CD4-positive, alpha-beta T cell treated with Interleukin-12 subunit alpha and Interleukin-12 subunit beta, for 1 hour (primary cell): ENCODE measurements at places on chromosomes 3 and 15.

DNA sequence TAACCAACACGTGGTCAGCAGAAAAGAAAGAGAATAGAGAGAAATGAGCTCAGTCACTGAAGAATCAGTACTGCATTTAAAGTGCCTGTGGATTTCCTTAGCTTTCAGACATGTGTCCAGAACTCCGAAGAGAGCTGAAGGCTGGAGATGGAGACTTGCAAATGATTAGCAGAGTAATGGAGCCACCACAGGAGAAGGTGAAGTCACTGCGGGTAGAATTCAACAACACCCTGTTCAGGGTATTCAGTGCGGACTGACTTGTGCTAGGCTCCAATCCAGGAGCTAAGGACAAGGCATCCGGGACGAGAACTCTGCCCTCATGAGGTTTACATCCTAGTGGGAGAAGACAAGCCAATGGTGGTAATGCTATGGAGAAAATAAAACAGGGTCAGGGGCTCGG is 4.2 kb downstream of the EIF4E3 start:
- no peak for DNase-seq

GRCh38 chr3:186413615-186414415 is 51.8 kb upstream of the DGKG start:
- peak; percentile 4 for DNase-seq

GRCh38 chr3:111720681-111721380 is 125.7 kb upstream of the ZBED2 start:
- no peak for DNase-seq

DNA sequence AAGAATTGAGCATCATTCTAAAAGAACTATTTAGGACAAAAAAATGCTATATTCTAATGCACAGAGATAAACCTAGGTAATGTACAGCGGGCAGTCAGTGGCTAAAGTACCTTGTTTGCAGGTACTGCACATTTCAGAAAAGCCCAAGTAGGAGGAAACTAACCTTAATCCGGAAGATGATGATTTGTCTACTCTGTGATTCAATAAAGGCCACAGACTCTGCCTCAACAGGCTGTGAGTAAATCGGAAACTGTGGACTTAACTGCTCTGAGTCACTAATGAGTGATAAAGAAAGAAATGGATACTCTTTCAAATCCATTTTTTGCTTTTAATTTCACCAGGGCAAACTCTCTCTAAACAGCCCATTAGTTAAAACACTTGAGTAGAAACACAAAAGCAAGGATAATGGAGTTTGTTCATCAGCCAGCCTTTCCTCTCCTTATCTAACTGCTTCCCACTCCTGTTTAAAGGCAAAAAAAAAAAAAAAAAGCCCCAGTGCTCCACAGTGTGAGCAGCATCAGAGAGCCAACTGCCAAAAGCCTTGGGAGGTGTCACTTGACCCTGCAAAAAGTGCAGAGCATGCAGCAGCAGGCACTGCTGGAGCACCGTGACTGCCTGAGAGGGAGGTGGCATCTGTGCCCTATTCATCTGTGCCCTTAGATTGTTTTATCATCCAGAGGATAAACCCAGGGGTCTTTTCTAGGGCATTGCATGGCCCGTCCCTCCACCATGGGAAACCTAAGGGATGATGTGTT is 187.7 kb downstream of the SATB1 start:
- no peak for DNase-seq

DNA sequence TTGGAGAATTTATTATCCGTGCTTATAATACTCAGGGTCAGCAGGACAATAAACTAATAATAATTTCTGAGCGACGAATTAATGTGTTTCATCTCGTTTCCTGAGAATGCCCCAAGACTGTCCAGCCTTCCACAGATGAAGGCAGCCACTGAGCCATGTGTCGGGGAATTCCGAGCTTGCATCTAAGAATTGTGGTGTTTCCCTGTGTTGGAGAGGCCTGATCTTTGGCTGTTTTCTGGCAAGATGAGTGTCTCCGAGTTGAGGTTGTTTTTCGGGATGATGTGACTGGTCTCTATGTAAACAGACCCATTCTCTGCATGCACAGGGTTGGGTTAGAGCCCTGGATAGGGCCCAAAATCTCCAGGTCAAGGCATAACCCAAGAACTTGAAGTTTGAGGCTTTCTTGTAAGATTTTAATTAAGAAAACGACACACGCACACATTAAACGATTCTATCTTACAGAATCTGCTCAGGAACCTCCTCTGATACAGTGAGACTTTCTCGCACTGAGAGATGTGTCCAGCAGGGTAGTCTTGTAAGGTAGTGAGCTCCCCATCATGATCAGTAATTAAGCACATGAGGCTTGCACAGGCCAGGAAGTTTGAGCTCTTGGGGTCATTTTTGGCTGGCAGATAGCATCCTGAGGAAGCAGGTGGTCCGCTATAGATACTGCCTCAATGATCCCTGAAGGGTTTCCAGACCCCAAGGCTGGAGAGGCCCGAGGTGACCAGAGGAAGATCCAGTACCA is 14.4 kb downstream of the FGD5 start:
- DNase-seq, result no peak

- DNase-seq, result no peak
Measured at GRCh38 chr3:89340408-89340807, 233.0 kb downstream of the EPHA3 start.

DNA sequence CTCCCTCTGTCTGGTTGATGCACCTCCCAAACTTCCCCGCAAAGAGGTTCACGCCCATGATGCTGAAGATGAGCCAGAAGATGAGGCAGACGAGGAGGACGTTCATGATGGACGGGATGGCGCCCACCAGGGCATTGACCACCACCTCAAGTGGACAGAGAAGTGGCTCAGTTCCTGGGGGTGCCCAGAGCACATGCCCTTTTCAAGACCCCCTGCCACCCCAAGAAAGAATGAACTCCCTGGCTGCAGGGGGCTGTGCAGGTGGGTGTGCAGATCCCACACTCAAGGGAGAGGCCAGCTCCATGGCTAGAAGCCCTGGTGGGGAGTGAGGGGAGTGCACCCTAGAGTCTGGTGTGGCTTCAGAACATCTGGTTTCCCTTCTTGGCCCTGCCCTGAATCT is 64.1 kb downstream of the EXOG start:
- DNase-seq, result no peak

GRCh38 chr15:27973886-27974285 is 125.2 kb downstream of the OCA2 start:
- DNase-seq, result no peak

GRCh38 chr15:45587095-45587862 is at the start of gene BLOC1S6:
Gene BLOC1S6 (plus strand): TSS chr15:45587379. CDS start chr15:45587444, 65 bp downstream.
- DNase-seq, result peak; percentile 92

DNA sequence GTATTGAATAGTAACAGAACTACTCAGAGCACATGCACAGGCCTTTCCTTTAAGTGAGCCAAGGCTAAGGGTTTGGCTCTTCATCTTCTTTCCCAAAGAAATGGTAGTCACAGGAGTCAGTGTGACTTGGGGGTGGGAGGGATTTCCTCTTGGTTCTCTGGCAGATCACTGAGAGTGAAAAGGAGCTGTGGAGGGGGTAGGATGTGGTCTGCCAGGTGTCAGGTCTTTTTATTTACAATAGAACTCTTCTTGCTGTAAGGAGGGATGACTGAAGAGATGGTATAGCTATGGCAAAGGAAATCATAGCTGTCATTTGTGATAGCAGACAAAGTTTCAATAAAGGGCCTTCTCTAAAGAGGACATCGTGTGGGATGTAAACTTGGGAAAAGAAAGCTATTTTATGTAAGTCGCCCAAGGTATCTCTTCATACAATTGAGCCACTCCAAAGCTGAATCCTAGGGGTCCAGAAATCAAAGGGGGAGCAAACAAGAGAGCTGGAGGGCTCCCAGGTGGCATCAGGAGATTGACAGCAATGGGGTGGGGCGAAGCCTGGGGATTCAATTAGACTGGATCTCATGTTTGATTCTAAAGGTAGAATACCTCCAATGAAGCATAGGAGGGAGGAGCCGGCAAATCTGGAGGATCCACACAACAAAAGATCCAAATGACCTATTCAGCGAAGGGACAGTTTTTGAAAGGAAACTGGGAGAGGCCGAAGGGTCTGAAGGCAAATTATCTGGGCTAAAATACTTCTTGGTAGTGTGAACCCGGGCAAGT is 20.0 kb upstream of the CHD2 start:
- no peak for DNase-seq

- DNase-seq, result no peak
Measured at GRCh38 chr3:65867463-65868210, 171.1 kb downstream of the MAGI1 start.

DNA sequence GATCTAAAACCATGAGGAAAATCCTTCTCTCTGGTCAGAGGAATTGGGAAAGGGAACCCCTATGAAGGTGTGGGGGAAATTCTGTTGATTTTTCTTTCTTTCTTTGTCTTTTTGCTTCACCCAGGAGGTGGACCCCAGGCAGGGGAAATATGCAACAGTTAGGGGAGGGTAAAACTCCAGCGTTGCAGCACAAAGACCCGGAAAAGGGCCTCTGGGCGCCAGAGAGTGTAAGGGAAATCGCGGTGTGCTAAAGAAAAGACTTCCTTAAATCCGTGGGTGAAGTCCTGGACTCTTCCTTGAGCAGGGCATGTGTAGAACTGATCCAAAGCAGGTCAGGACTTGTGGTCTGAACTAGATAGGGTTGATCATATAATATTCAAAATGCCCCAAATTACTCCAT is 11.1 kb upstream of the TBC1D21 start:
- no peak for DNase-seq

DNA sequence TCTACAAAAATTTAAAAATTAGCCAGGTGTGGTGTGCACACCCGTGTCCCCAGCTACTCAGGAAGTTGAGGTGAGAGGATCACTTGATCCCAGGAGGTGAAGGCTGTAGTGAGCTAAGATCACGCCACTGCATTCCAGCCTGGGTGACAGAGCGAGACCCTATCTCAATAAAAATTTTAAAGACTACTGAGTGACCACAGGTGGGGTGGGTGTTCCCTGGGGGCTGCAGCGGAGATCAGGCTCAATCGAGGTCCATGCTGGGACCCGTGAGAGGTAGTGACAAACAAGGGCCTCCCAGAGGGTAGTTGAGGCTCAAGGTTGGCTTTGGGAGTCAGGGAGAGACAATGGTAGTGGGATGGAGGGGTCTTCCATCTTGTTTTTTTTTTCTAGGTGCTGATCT is 38.9 kb upstream of the LIMD1 start:
- no peak for DNase-seq

DNA sequence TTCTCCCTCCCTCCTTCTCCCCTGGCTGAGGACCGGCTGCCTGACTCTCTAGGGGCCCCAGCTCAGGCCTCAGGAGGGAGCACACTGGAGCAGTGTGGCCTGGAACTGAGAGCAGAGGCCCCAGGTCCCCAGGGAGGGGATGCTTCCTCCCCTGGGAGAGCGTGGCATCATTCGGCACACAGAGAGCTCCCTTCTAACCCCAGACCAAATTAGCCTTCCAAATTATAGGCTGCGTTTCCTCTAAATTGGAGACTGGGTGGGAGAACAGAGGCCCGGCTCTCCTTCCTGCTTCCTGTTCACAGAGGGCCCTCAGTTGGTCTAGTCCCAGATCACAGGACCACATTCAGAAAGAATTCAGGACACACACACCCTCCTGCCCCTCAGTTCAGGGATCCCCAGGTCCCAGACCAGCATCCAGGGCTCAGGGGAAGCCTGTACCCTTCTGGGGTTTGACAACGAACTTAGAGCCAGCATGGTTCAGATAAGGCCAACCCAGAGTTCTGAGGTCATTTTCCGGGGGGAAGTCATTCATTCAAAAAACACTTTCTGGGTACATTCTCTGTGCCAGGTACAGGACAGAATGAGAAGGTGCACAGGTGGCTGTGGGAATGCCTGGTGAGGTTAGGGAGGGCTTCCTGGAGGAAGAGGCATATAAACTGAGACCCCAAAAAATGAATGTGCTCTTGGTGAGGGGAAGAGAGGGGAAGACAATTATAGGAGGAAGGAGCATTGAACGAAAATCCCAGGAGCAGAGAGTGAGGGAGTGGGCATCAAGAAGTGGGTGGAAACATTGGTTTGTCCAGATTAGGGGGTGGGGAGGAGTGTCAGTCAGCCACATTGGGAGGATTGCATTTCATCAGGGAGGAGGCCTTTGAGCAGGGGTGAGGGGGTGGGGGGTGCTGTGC is 28.4 kb upstream of the RPL29 start:
- no peak for DNase-seq

GRCh38 chr3:34106879-34107278 is 308.4 kb downstream of the PDCD6IP start:
- no peak for DNase-seq

- no peak for DNase-seq
Measured at GRCh38 chr3:197369545-197369944, 71.1 kb upstream of the DLG1 start.

DNA sequence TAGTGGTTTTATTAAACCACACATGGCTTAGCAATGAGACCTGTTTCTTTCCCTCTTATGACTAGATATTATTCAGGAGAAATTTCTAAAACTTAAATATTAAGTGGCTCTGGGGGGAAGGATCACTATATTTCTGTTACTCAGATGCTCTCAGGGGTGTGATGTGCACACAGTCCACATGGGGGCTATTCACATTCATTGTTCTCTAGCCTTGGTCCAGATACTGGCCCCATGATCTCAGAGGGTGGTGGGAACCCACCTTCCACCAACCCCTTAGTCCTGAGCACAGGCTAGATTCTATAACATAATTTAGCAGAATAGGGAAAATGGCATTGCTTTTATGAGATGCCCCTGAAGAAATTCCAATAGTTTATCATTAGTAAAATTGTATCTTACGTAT is 149.0 kb upstream of the ST8SIA2 start:
- DNase-seq, result no peak

- DNase-seq, result no peak
Measured at GRCh38 chr15:69224383-69224782, 63.9 kb downstream of the GLCE start.

DNA sequence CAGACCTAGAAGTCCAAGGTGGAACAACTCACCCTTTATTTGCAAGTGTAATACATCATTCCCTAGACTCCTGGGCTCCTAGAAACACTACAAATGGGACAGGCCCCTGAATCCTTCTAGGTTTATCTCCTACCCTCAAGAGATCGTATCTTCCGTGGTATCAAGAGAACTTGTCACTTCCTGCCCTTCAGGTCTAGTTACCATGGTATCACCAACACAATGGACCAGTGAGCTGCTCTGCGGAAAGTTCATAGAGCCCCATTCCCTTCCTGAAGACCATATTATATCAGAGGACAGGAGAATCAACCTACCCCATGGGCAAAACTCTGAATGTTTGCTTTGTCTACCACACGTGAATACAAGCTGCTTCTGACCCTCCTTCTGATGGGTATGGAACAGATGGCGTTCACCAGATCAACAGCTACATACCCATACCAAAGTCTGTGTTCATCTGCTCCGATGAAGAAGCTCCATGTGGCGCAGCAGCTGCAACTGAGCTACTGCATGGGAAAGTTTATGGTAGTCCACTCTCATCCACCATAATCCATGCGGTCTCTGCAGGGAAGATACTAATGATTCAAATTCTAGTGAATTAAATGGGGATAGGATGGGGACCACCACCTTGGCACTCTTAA is 84.6 kb upstream of the KLF13 start:
- DNase-seq, result peak; percentile 76

- no peak for DNase-seq
Measured at GRCh38 chr15:65413760-65414144, 9.0 kb downstream of the IGDCC4 start.

- DNase-seq, result peak; percentile 12
Measured at GRCh38 chr3:5304789-5305683, 117.5 kb downstream of the EDEM1 start.
